ENCODE measurements at places on chromosomes 2 and 18.

GRCh38 chr2:159019021-159019420, 50.6 kb downstream of the TANC1 start:
- no peak for DNase-seq

GRCh38 chr2:179746981-179747380, 114.4 kb downstream of the ZNF385B start:
- no peak for DNase-seq

- DNase-seq, result no peak
These were observed 149.3 kb downstream of the VWC2L start for GRCh38 chr2:214560176-214560575.

GRCh38 chr2:64295326-64296139, 151.3 kb upstream of the PELI1 start:
- DNase-seq, result no peak

GRCh38 chr18:11149441-11150270, at the start of gene PIEZO2:
Gene PIEZO2 (minus strand): TSS chr18:11149569. CDS start chr18:11148588, 981 bp downstream.
- DNase-seq, result peak; percentile 11

GRCh38 chr18:79926306-79926705, 25.1 kb downstream of the SLC66A2 start:
- no peak for DNase-seq

Measured in fibroblast of the aortic adventitia (primary cell).